Activated T-cell treated with anti-CD3 and anti-CD28 coated beads, Interleukin-2, amount 50 U/mL, for 1 hour (primary cell): ENCODE measurements at places on chromosomes 2 and 18.

- DNase-seq: no peak
Observed at GRCh38 chr2:134623046-134623445, 95.8 kb downstream of the TMEM163 start.

DNA sequence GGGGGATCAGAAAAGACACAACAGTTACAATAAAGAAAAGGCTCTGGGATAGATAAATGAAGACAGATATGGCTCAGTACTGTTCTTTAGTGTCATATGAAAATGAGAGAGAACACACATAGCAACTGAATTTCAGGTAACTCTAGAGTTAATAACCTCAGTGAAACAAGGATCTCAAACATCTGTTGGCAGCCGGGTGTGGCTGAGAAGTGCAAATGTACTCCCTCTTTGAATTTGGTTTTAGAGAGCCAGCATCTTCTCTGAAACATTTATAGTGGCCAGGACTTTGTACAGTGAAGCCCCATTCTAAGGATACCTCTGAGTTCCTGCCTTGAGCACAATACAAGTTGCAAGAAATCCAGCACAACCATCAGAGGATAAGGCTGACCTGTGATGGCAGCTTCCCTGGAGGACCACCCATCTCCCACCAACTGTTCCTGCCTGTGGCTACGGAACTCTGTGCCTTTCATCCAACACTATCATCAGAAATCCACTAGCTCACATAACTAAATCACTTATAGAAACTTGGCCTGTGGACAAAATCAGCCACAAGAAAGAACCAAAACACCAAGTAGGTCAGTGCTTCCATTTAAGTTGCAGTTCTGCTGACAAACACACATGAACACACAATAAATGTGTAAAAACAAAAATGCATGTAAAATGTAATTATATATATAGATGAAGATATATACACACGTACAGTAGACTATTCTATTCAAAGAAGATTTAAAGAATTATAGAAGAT is 37.3 kb upstream of the PEX13 start:
- DNase-seq: no peak

GRCh38 chr2:236622201-236622600 is 52.6 kb downstream of the ACKR3 start:
- DNase-seq: no peak

DNA sequence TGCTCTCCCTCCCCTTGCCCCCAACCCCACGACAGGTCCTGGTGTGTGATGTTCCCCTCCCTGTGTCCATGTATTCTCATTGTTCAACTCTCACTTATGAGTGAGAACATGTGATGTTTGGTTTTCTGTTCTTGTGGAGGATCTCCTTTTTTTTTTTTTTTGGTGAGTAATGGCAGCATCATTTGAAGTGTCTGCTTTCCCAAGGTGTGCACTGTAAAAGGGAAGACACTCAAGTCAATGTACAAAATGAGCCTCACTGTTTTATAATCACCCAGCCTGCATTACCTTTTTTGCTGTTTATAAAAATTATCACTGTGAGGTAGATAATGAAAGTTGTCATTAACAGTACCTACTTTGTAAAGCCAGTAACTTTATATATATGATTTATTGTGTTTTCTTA is 56.9 kb downstream of the INSIG2 start:
- DNase-seq: no peak

DNA sequence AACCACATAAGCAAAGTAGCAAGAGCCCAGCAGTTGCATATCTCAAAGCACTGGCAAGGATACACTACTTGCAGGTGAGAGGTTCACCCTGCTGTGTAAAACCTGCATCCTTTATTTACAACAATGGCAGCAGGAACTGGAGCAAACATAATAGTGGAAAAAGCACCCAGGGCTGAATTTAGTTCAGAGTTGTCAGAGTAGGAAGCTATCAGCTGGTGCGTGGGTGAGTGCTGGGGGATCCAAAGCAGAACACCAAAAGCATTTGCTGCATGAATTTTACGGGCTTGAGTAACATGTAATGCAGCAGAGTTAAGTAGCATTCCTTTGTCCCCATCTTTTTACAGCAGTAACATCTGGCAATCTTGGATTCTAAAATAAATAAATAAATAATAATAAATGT is 73.5 kb upstream of the SRD5A2 start:
- no peak for DNase-seq

DNA sequence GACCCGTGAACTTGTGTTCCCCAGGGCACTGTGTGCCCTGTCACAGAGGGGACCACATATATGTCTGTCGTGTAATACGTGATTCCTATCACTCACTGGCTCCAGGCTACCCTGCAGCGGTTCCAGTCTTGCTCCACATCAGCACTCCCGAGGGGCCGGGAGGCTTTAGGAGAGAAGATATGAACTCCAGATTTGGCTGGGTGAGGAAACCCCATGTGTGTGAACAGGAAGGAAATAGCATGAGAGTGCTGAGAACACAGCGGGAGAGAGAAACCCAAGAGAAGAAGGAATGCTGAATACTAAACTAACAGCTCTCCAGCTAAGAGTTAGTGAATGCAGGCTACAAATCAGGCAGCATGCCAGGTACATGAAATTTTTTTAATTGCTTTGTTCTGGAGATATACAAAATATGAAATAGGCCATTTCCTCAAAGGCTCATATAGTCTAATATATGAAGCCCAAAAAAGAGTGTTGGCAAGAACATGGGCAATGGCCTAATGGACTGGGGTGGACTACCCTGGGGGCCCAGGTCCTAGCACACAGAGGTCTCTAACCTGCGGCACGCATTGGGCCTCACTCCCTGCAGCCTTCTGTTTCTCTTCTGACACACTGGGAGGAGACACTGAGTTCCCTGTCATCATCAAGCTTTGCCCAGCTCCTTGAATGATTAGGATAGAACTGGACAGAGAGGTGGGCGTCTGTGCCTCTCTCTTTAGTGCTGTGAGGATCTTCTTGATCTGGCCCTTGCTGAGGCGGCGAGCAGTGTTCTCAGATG is 372.8 kb upstream of the RAB6C start:
- no peak for DNase-seq

GRCh38 chr2:230691005-230691647 is 21.5 kb upstream of the CAB39 start:
- DNase-seq: no peak

DNA sequence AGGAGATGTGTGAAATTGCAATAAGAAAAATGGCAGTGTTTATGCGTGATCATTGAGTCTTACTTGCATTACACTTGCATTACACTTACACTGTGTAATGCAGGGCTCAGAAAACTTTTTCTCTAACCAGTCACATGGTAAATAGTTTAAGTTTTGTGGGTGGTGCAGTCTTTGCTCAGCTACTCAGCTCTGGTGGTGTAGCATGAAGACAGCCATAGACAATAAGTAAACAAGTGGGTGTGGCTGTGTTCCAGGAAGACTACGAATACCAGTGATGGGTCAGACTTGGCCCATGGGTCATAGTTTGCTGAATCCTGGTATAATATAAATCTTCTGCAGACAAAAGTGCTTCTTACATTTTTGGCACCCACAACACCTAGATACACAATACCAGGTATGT is 115.6 kb upstream of the CYP1B1 start:
- no peak for DNase-seq

DNA sequence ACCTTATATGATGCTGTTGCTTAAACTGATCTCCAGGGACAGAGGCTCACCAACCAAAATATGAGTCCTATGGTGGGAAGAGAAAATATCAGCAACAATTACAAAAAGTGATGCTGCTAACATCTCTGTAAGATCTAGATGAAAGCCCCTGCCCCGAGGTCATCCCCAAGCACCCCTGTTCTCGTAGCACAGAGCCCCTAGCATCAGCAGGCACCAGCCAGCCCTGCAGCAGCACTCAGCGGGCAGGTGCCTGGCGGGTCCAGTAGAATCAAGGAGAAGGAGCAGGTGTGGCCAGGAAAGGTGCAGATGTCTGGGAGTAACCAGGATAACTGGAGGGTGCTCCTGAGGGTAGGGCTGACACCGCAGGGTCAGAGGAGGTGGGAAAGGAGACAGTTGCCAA is 474.2 kb upstream of the MYT1L start:
- no peak for DNase-seq

- DNase-seq: no peak
Observed at GRCh38 chr2:48946449-48947048, 191.0 kb upstream of the LHCGR start.

GRCh38 chr18:7301094-7301493 is 70.2 kb downstream of the LRRC30 start:
- DNase-seq: no peak

DNA sequence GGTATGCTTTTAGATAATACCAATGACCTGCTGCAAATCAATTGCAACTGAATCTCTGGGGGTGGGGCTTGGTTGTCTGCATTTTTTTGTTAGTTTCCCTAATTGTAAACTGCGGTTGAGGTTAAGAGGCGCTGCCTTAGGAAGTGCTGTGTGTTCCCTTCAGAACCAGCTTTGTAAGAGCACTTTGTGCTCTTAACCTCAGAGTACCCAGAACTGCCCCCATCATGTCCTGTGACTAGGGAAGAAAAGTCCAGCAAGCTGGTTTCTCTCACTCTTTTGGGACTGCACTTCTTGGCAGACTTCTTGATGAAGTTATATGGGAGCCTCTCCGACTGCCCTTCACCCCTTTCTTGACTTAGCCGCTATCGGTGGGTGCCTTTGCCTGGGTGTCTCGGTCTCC is 245.5 kb upstream of the CXCR4 start:
- DNase-seq: no peak

GRCh38 chr18:79397247-79397829 is 1.6 kb downstream of the NFATC1 start:
- peak; percentile 20 for DNase-seq

DNA sequence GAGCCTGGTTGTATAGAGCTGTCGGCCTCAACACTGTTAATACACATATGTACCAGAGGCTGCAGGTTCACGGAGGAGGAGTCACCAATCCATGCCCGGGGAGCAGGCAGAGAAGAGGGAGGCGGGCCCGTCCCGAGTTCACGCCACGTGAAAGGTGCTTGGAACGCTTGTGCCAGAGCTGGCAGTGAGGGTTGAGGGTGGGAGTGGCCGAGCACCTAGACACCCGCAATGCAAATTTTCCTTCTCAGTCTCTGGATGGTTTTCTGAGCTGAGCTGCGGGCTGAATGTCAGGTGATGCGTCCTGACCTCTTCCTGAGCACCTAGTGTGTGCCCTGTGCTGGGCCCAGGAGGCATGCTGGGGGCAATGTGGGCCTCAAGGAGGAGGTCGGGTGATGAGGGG is 52.2 kb downstream of the ODC1 start:
- no peak for DNase-seq

- no peak for DNase-seq
Observed at GRCh38 chr18:12782521-12782920, 79.7 kb downstream of the PSMG2 start.

- DNase-seq: no peak
Observed at GRCh38 chr2:98378901-98379300, 32.6 kb downstream of the CNGA3 start.

GRCh38 chr2:164661349-164661748 is 40.1 kb upstream of the GRB14 start:
- DNase-seq: no peak

DNA sequence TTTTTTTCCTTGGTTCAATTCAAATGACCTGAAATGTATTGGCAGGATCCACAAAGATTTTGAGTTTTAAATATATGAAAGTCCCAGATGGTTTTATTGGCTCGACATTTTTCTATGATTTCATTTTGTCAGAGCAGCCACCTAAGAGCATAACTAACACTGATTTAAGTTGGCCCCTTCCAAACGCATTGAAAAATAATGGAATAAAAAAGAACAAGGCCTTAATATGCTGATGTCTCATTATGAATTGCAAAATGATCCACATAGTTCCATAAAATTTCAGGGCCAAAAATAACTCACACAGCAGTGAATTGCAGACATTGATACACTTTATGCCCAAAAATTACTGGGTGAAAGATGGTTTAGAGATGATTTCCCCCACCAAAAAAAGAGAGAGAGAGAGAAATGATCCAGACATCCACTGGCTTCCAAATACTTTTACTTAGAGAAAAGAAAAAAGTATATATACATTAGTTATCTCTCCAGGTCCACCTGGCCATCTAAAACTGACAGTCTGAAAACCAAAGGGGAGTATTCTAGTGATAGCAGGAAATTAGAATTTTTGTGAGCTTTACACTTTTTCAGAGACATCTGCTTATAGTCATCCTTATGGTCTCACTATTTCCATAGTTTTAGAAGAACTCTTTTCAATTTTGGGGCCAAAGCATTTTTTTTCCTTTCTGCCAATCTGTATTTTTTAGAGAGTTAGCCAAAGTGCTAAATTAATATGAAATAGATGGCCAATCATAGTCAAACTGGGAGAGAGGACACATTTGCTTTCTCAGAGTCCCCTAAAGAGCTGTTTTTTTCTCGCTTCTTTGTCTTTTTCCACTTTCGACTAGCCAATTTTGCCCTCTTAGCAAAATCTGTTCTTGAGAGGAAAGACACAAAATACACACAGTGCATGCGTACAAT is 213.5 kb upstream of the RND3 start:
- DNase-seq: no peak

DNA sequence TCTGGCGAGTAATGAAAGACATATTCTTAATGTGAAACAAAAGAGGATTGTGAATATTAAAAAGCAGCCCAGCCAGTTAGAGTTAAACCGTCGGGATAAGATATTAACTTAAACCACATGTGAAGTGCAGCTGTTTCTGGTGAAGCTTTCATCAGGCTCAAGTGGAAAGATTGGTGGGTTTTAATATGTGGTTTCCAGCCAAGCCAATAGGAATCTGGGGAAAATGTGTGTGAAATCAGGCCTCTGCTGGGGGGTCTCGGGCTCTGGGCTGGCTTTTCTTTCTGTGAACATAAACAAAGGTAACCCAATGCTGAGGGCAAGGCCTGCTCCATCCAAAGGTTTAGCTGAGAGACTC is 279.6 kb downstream of the SLC4A3 start:
- DNase-seq: no peak

DNA sequence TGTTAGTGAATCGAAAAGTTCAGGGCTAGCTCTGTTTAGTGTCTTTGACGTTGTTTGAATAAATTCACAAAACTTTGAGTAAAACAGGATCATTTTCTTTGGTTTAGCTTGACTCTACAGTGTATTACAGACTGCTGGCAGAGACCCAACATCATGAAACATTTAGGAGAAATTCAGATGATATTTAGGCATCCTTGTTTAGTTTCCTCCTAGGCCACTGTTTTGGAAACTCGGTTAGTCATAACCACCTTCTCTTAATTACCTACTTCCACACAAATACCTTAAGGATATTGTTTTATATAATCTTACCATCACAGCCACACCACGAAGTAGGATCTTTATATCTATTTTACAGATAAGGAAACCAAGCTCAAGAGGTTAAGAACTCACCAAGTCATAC is 7.8 kb downstream of the LIMS1 start:
- no peak for DNase-seq
